ENCODE measurements at places on chromosomes 6 and 20.

DNA sequence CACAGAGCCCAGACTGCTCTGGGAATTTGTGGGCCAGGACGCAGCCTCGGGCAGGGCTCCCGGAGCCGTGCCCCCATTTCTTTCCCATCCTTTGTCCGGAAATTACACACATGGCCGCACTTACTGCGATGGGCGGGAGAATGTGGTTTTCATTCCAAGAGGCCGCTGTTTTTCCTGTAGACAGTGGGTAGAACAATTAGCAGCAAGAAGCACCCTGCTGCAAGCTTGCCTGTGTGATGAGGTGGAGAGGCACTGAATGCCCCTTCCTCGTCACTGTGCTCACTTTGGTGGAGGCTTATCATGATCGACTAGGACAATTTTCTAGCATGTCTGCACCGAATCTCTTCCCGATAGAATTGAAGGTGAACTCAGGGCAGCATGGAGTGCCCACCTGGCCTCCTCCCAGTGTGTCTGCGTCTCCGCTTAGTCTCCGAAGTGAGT lies 102.8 kb downstream of the DACT2 start:
- DNase-seq: no peak

GRCh38 chr6:107642861-107643328 lies 153.0 kb downstream of the SOBP start:
- no peak for DNase-seq

DNA sequence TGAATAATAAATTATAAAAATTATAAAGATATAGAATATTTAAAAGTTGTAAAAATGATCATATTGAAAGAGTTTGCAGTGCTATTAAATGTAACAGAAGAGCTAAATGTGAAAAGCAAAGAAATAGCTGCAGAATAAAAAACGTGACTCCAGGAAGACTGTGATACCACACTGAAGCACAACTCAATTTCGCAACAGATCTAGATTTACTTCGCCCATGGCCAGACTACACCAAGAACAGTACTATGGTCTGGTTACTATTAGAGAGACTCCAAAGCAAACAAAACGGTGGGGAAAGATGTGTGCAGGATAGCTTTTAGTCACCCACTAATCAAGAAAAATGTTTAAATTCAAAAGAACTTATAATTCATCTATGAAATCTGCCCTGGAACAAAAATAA lies 1.9 kb downstream of the CHD6 start:
- DNase-seq: no peak

DNA sequence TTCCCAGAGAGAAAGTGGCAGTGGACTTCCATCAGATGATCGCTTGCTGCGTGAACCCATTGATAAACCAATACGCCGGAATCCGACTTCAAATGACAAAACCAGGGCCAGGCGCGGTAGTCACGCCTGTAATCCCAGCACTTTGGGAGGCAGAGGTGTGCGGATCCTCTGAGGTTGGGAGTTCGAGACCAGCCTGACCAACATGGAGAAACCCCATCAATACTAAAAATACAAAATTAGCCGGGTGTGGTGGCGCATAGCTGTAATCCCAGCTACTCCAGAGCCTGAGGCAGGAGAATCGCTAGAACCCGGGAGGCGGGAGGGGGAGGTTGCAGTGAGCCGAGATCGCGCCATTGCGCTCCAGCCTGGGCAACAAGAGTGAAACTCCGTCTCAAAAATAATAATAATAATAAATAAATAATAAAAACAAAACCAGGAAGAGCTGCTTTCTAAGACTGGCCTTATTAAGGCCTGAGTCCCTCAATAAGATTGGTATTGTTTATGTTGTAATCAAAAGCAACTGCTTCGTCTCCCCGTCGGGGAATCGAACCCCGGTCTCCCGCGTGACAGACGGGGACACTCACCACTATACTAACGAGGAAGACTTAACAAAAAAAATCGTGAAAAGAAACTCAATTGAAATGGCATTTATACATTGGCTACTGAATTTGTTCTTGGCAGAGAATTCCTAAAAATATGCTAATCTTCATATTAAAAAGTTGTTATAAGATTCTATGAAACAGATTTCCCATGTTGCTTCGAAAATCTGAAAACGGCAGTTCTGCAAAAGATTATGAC lies 110.2 kb upstream of the ZNF184 start:
- DNase-seq: no peak

- no peak for DNase-seq
These were observed 210.9 kb downstream of the TFAP2B start for GRCh38 chr6:51029561-51029960.

- DNase-seq: no peak
These were observed 212.6 kb upstream of the RAB32 start for GRCh38 chr6:146331013-146331412.

DNA sequence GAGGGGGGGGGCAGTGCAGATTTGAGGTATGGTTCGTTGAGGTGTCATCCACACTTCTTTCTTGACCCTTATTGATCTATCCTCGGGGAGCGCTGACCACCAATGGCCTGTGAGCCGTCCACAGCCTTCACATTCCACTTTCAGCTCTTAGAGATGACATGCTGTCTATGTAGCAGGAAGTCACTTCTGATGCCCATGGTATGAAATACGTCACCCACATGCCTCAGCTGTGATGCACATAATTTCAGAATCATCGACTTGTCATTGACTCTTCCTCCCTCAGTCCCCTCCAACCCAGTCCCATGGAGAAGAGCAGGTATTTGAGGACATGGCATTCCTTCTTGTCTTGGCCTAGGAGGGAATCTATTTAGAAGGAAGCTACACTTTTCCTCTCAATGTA lies 4.7 kb upstream of the ADGRF5 start:
- DNase-seq: no peak

DNA sequence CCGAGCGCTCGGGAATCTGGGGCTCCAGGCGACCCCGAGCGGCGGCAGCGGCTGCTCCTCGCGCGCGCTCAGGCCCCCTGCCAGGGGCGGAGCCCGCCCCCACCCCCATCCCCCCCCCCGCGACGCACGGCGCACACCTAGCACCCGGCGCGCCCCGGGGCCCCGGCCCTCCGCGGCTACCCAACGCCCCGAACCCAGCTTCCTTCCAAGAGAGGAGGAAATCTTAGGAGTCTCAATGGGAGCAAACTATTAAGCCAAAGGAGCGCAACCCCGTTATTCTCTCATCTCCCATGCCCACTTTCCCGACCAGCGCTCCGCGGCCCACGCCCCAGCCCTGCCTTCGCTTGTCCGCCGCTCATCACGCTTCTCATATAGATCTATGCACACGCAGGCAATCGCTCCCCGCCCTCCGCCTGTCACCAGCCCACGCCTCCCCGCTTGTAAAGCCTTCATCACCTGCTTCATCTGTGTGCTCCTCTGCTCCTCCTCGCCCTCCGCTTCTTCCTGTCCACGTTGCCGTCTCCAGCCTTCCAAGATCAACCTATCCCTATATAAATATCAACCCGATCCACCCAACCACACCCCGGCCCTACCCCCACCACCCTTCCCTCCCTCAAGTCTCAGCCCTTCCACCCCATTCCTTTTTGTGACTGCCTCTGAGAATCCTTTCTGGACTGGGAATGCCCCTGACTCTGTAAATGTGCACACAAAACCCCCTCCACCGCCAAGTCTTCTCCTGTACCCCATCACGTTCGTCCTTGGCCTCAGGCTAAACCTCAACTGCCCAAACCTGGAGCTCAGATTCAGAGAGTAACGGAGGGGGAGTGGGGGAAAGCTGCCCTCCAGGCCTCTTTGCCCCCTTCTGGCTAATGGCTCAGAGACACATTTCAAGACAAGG lies at the start of gene DLK2:
Gene DLK2, minus strand, starts transcription at position 18 of the 898 bp plus-strand sequence. CDS start 723 bp downstream, outside the sequence.
- DNase-seq: no peak

- no peak for DNase-seq
These were observed 923 bp downstream of the IL17A start for GRCh38 chr6:52187098-52187497.

- DNase-seq: peak; percentile 37
These were observed 1.3 kb downstream of the HMGA1 start for GRCh38 chr6:34237722-34238584.

GRCh38 chr6:119620846-119621555 lies 271.4 kb upstream of the MAN1A1 start:
- no peak for DNase-seq

DNA sequence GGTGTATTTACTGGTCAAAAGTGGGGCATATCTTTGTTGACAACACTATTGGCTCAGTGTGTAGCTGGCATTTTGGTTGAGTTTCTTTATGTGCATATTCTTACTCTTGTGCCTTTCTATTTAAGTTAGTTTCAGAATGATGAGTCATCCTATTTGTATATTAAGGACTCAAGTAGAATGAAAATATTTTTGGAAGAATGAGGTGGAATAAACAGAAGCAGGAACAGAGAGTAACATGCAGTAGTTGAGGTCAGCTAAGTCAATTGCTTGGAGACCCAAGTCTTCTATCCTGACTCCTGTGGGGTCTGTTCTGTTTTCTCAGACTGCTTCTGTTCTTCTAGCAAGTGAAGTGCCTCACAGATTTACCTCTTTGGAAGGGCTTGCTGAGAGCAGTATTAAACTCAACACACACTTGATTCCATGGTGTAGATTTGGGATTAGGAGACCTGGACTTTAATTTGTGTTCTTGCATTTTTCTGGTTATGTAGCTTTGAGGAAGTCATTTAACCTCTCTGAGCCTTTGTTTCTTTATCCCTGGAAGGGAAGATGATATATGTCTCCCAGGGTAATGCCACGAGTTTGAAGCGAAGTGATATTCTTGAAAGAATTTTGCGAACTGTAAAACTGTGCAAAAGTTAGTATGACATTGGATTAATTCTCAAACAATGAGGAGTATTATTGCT lies 324.3 kb downstream of the QKI start:
- no peak for DNase-seq

GRCh38 chr6:127164565-127164964 lies 46.1 kb downstream of the RSPO3 start:
- no peak for DNase-seq

GRCh38 chr20:24698189-24698588 lies 228.8 kb downstream of the SYNDIG1 start:
- no peak for DNase-seq

GRCh38 chr6:113625850-113626249 lies 231.3 kb upstream of the MARCKS start:
- DNase-seq: no peak

DNA sequence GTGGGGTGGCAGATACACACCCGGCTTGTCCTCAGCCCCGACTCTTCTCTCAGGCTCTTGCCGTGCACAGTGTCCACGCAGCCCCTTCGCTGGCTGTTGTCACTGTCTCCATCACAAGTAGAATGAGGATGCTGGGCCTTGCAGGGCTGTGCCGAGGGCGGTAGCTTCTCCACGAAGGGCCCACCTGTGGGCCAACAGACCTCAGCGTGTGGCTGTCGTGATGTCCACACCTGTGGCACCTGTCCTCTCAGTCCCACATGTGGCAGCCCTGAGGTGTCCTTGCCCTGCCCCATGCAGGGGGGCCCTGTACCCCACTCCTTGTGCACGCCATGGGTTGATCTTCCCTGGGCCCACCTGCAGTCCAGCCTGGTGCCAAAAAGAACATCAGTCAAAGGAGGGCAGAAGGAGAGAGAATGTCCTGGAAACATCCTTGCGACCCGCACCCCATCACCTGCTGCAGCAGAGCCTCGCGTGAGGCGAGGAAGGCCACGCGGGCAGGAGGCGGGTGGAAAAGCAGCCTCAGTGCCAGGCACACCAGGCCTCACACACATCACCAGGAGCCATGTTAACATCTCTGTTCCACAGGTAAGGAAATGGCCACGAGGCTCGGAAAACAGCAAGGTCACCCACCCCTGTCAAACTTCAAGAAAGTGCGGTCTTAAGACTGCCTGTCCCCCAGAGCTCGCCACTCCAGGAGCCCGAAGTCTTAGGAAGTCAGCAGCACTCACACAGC lies 22.3 kb upstream of the AFDN start:
- DNase-seq: no peak

DNA sequence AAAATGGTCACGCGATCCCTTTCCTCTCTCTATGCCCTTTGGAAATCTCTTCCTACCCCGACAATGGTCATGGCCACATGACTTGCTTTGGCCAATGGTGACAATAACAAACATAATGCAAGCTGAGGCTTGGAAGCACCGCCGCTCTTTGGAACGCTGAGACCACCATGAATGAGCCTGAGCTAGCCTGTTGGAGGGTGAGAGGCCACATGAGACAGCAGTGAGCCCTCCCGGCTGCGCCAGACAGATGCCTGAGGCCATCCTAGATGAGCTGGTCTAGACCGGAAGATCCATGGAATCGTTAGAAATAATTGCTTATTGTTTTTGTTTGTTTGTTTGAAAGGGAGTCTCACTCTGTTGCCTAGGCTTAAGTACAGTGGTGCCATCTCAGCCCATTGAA lies 64.2 kb downstream of the STK35 start:
- no peak for DNase-seq

- no peak for DNase-seq
These were observed 169.9 kb downstream of the CARMIL1 start for GRCh38 chr6:25448965-25449538.

GRCh38 chr6:20538907-20539306 lies 4.7 kb downstream of the CDKAL1 start:
- DNase-seq: no peak

GRCh38 chr6:170358496-170358895 lies 51.9 kb downstream of the FAM120B start:
- no peak for DNase-seq

GRCh38 chr20:53805895-53806384 lies 212.3 kb upstream of the ZNF217 start:
- no peak for DNase-seq

- no peak for DNase-seq
These were observed 439.9 kb upstream of the RNF217 start for GRCh38 chr6:124522335-124522734.

DNA sequence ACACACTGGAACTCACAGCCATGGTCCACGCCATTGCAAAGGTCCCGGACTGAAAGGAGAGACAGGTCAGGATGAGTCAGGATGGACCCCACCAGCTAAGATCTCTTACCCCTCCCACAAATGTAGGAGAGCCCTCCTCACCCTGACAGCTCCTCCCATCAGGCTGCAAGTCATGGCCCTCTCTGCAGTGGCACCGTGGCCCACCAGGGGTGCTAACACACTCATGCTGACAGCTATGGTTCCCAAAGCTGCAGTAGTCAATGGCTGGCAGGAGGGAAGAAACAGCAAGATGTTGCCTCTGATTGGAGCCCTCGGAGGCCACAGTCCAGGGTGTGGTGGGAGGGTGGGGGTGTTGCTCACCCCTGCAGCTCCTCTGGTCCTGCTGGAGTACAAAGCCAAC lies 5.7 kb upstream of the RBPJL start:
- DNase-seq: no peak

GRCh38 chr6:24225838-24226237 lies 99.8 kb downstream of the NRSN1 start:
- DNase-seq: no peak

DNA sequence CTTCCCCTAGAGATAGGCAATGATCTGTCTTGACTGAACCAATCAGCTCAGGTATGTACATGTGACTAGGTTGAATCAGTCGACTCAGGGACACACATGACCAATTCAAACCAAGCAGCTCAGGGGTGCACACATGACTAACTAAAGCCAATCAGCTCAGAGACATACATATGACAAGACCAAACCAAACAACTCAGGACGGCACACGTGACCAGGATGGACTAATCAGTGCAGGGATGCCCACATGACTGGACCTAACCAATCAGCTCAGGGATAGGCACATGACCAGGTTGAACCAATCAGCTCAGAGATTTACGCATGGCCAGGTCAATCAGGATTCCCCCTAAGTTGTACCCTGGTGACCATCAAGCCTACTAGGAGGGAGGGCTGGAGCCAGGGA lies 310.3 kb downstream of the CDH26 start:
- no peak for DNase-seq

- no peak for DNase-seq
These were observed 149.4 kb upstream of the OGFRL1 start for GRCh38 chr6:71139249-71139648.
